ENCODE measurements at places on chromosomes 1 and 21. TPM values are rescaled to one million over a fixed set of nuclear protein-coding genes. Genes with fewer than 3 reads are reported as not detected.

Gene TMOD4
- total RNA-seq, result under 0.01 TPM

Gene KCNJ9
- not detected for total RNA-seq

Gene KPRP
- not detected for total RNA-seq

Gene CEP170
- total RNA-seq, result 72.7 TPM

Gene TSSK3
- total RNA-seq, result 0.27 TPM

Gene SPRR2D
- not detected for total RNA-seq

Gene CACNA1S
- not detected for total RNA-seq

DNA sequence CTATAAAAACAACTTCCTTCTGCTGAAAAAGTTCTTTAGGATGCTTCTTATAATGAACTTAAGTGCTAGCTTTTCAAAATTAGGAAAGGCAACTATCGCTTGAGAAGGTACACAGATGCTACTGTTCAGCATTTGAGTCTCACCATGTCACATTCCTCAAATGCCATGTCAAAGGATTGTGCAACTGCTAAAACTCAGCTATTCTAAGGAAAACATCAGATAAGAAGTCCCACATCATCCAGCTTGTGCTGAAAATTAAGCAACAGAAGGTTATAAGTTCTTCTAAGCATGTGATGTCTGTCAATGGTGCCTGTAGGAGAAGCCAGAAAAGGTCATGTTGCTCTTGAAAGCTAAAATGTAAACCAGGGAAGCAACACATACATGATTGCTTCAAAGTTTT, 36.5 kb downstream of the MCOLN2 start:
- DNase-seq, result no peak

DNA sequence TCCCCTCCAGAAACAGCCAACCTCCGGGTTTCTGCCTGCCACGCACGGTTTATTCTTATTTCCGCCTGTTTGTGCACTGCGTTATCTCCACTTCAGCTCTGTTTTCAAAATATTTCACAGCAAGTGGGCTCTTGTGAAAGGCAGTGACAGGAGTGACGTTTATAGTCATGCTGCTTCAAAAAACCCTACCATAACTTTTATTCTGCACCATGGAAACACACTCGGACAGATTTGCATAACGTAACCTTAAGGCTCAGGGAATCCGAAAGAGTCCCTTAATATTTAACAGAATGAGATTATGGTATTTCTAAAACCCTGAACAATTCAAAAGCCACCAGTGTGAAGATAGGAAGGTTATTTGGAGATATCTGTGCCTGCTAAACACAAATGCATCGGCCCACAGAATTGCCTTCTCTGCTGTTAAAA, 782 bp upstream of the SDE2 start:
- DNase-seq, result no peak

GRCh38 chr1:221308534-221309511, 429.6 kb downstream of the HLX start:
- no peak for DNase-seq

DNA sequence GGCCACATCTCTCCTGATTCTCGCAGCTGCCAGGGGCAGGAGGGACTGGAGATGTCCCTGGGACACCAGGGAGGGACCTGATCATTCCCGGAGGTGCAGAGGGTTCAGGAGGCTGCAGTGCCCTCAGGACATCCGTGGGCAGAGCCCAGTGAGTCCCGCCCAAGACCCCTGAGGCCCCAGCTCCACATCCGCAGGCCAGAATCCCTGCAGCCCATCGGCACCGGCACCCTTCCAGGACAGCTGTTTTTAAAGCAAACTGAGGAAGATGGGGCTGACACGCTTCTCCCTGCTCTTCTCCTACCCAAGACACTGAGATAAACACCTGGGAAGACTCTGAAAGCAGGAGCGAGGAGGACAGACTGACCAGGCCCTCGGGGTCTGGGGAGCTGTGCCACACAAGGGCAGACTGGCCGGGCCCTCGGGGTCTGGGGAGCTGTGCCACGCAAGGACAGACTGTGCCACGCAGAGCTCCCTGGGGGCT, 25.5 kb downstream of the SLC19A1 start:
- no peak for DNase-seq

DNA sequence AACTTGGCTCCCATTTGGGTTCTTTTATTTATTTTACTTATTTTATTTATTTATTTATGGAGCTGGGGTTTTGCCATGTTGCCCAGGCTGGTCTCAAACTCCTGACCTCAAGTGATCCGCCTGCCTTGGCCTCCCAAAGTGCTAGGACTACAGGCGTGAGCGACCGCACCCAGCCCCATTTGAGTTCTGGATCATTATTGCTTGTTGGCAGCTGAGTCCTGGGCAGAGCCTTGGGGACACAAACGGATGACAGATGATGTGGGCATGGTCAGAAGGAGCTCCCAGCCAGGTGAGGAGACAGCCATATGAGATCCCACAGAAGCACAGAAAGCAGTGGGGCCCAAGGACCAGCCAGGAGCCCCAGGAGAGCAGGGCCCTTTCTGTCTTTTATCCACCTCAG, 254.0 kb downstream of the MATN1 start:
- DNase-seq, result no peak

DNA sequence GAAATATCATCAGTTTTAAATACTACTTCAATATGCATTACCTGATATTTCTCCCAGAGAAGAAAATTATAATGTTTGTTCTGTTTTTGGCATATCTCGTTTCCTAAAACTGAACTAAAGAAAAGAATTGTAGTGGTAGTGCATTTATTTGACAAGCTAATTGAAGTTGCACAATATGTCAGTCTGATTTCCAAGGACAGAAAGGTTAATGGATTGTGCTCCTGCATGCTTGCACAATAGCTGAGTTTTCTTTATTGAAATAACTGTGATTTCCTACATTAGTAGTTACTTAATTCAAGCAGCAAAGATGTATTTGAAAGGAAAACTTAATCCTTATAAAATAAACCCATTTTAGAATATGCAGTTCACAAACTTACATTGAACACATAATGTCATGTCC, 2047.7 kb downstream of the NCAM2 start:
- DNase-seq, result no peak

- no peak for DNase-seq
Measured at GRCh38 chr1:159911326-159912070, 11.5 kb upstream of the CFAP45 start.

- no peak for DNase-seq
Measured at GRCh38 chr1:167057241-167057688, 32.9 kb downstream of the GPA33 start.

DNA sequence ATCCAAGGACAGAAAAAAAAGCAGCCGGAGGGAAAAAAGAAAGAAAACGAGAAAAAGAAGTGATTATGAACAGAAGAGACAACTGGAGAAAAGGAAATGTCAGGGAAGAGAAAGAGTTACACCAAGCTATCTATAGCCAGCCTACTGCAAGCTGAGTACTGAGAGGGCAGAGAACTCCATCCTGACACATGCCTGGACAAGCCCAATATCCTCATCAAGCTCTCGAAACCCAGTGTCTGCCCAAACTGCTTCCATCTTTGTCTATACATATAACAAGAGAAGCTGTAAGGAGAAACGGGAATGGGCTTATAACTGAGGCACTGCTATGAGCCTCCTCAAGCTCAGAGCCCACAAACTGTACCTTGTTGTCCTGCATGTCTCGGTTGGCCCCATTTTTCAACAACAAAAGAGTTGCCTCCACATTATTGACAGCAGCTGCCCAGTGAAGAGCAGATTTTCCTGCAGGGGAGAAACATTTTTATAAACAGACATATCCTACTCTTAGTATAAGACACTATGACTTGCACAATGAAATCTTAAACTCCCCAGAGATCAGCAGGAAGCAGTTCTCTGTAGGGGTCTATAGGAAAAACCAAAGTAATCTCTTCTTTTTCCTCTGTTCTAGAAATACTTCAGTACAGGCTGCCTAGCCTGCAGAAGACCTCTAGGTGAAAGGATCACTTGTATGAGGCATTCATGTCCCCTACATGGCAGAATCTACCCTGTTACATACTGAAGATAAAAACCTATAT, 21.2 kb upstream of the ADAM30 start:
- DNase-seq, result no peak

- no peak for DNase-seq
Measured at GRCh38 chr1:234658138-234658537, 48.2 kb upstream of the IRF2BP2 start.

GRCh38 chr1:157580179-157580827, 17.6 kb downstream of the FCRL4 start:
- DNase-seq, result peak; percentile 10

- DNase-seq, result no peak
Measured at GRCh38 chr1:2821373-2821955, 20.0 kb upstream of the TTC34 start.

GRCh38 chr21:42348762-42349161, 2.0 kb downstream of the TFF2 start:
- DNase-seq, result no peak

DNA sequence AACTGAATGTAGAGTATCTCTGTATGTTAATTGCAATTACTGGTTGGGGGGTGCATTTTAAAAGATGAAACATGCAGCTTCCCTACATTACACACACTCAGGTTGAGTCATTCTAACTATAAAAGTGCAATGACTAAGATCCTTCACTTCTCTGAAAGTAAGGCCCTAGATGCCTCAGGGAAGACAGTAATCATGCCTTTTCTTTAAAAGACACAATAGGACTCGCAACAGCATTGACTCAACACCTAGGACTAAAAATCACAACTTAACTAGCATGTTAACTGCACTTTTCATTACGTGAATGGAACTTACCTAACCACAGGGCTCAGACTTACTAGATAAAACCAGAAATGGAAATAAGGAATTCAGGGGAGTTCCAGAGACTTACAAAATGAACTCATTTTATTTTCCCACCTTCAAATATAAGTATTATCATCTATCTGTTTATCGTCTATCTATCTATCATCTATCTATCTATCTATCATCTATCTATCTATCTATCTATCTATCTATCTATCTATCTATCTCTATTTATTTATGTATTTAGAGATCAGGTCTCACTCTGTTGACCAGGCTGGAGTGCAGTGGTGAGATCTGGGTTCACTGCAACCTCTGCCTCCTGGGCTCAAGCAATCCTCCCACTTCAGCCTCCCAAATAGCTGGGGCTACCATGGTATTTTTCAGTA, 47.8 kb downstream of the CHML start:
- no peak for DNase-seq

DNA sequence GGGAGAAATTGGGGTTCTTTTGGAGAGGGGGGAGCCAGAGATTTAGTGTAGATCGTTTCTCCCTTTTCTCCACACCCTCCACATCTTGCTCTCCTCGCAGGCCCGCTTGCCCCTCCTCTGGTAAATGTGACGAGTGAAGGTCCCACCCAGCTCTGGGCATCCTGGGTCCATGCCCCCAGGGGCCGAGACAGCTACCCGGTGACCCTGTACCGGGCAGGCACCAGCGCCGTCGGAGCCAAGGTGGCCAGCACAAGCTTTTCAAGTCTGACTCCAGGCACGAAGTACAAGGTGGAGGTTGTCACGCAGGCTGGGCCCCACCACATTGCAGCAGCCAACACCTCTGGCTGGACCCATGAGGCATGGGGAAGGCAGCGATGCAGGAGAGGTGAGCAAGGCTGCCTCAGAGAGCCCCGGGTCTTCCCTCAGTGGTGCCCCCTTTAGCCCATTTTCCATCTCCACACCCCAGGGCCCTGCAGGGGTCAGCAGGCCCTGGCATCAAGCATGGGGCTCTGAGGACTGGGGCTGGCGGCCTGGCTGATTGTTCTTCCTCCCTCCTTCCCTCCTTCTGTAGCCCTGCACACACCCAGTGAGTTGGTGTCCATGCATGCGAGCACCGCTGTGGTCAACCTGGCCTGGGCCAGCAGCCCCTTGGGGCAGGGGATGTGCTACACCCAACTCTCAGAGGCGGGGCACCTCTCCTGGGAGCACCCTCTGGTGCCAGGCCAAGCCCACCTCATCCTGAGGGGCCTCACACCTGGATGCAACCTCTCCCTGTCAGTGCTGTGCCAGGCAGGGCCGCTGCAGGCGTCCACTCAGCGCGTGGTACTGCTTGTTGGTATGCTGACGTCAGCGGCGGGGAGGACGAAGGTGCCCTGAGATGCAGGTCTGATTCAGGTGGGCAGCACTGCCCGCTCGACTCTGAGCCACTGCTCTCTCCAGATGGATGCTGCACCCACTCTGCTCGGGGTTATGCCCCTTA, 16.4 kb upstream of the LGR6 start:
- no peak for DNase-seq

DNA sequence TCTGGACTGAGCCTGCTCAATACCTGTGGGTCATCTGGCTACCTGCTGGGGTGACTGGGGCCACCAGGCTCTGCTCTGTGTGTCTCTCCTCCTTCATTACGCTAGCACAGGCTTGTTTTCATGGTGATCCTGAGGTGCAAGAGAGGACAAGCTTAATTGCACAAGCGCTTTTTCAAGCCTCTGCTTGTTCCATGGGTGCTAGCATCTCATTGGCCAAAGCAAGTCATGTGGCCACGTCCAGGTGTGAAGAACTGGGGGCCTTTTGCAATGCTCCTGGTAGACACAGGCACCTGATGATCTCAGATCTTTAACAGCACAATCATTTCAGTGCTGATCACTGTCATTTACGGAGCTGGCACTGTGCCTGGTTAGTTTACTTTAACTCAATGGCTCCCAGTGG, 114.6 kb downstream of the KAZN start:
- DNase-seq, result no peak

DNA sequence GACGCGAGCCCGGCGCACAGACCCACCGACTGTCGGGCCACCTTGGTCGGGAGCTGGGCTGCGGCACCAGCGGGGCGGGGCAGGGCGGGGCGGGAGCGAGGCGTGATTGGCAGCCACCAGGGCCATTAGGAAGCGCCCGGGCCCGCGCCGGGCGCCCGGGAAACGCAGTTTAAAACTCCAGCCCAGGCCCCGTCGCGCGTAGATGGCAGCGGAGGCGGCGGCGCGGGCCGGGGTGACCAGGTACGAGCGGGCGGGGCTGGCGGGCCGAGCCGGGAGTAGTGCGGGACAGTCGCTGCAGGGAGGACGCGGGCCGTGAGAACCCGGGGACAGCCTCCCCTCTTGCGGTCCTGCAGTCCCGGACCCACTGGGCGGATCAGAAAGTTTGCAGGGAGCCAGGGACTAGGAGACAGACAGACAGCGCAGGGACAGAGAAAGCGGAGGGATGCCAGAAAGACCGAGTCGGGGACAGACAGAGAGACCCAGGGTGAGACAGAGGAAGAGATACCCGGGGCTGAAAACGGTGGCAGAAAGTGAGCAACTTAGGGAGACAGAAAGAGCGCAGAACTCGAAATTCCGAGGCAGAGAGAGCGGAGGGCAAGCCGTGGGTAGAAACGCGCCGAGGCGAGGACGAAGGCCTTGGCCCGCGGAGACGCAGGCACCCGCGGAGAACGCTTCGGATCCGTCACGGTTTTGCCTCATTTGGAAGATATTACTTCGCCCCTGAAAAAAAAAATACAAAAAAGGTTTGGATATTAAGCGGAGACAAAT, at the start of gene DMBX1:
DMBX1 (plus strand) TSS at position 199 of the 768 bp plus-strand sequence. CDS start 17,175 bp downstream, outside the sequence.
- peak; percentile 39 for DNase-seq

GRCh38 chr1:91876781-91877573, 9.0 kb downstream of the TGFBR3 start:
- DNase-seq, result no peak

- DNase-seq, result peak; percentile 55
Measured at GRCh38 chr1:19582318-19582717, 61.8 kb upstream of the NBL1 start.

- DNase-seq, result no peak
Measured at GRCh38 chr1:239764546-239764945, 327.1 kb upstream of the FMN2 start.
